ENCODE measurements at places on chromosomes 11 and 22.

GRCh38 chr11:71322861-71323582 lies 70.6 kb upstream of the SHANK2 start:
- H3K4me3 ChIP-seq: no peak overlapping the region
- no peaks in the 10 kb centered on the region for H3K27me3 ChIP-seq
- no peaks in the 10 kb centered on the region for H3K4me1 ChIP-seq
- DNase-seq: no peak

DNA sequence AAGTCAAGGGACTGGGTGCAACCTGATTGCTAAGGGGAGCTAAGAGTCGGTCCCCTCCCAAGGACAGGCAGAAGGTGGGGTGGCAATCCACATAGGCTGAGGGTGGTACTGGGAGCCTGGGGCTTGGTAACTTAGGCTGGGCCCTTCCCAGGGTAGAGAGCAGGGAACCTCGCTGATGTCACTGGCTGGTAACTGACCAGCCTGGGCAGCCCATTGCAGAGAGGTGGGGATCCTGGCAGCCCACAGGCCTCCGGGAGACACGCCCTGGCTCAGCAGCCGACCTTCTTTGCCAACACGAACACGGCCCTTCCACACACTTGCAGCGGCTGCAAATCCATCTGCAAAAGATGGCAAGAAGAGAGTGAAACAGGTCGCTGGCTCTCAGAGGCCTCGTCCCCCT lies 25.4 kb downstream of the A4GALT start:
- no peaks in the 10 kb centered on the region for H3K27me3 ChIP-seq
- peaks cover 66% of the 10 kb centered on the region for H3K4me1 ChIP-seq
- H3K4me3 ChIP-seq: no peak overlapping the region
- H3K36me3 ChIP-seq: no peaks in the 10 kb centered on the region
- DNase-seq: peak; percentile 89
- peak overlapping the region; percentile 98 for H3K27ac ChIP-seq

DNA sequence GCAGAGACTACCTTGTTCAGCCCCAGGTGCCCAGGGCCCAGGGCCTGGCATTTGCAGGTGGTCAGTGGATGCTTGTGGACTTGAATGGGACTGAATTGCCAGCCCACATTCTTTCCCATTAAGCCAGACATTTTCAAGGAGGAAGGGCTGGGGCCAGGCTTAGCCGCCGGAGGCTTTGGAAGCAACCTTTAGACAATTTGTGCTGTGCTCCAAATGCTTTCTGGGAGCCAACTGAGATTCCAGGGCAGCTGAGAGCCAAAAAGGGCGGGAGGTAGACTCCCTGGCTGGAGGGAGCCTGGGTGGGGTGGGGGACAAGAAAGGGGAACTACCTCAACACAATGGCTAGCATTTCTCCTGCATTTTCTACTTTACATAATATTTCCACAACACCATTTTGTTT lies 54.8 kb upstream of the TIMP3 start:
- no peak overlapping the region for H3K4me3 ChIP-seq
- no peaks in the 10 kb centered on the region for H3K27me3 ChIP-seq
- peaks cover 11% of the 10 kb centered on the region for H3K4me1 ChIP-seq

- no peaks in the 10 kb centered on the region for H3K4me1 ChIP-seq
- DNase-seq: no peak
- H3K36me3 ChIP-seq: no peaks in the 10 kb centered on the region
These were observed 1.1 kb upstream of the OR10A5 start for GRCh38 chr11:6844356-6844755.

- no peaks in the 10 kb centered on the region for H3K36me3 ChIP-seq
- H3K4me1 ChIP-seq: no peaks in the 10 kb centered on the region
- no peak for DNase-seq
- no peaks in the 10 kb centered on the region for H3K27me3 ChIP-seq
These were observed 70.2 kb downstream of the DBX1 start for GRCh38 chr11:20089796-20090653.

DNA sequence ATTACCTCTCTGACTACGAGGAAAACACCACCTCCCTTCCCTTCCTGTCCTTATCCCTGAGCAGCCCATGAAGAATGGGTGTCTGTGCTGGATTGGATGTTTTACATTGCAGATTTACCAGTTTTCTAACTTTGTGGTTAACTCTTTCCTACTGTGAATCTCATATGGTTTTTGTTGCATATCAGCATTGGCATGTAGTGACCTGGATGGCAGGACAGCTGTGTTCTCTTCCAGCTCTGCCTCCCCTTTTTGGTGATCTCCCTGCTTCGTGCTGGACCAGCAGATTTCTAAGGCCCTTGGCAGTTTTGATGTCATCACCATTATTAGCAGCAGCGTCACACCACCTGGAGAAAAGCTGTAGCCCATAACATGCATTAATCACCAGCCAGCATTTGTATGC lies 26.7 kb downstream of the OR6Q1 start:
- H3K27me3 ChIP-seq: no peaks in the 10 kb centered on the region
- H3K27ac ChIP-seq: no peak overlapping the region
- DNase-seq: no peak
- H3K4me3 ChIP-seq: no peak overlapping the region
- no peaks in the 10 kb centered on the region for H3K4me1 ChIP-seq
- H3K36me3 ChIP-seq: no peaks in the 10 kb centered on the region

DNA sequence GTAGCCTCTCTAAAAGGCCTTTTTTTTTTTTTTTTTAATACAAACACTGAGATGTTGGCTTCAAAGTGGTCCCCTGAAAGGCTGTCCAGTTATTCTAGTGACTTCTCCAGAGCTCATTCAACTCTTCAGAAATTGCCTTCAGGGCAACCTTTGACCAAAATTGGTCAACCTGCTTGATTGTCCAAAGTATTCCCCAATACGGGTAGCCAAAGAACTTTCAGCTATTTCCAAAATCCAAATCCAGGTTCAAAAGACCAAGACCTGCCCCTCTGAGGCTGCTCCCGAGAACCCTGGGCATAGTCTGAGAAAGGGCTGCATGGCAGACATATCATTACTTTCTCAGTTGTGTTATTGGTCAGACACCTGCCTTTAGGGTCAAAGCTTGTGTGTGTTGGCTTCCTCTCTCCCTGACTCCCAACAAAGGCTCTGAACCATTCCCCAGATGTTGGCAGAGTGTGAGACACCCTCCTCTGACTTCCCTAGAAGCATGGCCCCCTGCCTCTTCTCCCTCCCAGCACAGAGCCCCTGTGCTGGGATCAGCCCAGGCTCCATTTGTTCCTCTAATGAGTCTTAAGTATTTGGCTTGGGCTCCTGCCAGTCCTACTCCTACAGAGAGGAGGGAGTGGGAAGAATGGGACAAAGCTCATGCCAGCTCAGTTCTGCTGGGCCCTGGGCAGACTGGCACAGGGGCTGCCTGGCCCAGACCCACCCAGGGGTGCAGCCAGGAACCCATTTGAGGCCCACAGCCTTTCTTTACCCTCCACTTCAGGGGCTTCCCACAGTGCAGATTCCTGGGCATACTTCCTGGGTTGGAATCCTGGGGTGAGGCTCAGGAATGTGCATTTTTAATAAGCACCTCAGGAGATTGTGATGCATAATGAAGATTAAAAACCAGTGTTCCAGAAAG lies 30.3 kb downstream of the TNKS1BP1 start:
- no peaks in the 10 kb centered on the region for H3K4me1 ChIP-seq
- H3K4me3 ChIP-seq: no peak overlapping the region
- DNase-seq: no peak

DNA sequence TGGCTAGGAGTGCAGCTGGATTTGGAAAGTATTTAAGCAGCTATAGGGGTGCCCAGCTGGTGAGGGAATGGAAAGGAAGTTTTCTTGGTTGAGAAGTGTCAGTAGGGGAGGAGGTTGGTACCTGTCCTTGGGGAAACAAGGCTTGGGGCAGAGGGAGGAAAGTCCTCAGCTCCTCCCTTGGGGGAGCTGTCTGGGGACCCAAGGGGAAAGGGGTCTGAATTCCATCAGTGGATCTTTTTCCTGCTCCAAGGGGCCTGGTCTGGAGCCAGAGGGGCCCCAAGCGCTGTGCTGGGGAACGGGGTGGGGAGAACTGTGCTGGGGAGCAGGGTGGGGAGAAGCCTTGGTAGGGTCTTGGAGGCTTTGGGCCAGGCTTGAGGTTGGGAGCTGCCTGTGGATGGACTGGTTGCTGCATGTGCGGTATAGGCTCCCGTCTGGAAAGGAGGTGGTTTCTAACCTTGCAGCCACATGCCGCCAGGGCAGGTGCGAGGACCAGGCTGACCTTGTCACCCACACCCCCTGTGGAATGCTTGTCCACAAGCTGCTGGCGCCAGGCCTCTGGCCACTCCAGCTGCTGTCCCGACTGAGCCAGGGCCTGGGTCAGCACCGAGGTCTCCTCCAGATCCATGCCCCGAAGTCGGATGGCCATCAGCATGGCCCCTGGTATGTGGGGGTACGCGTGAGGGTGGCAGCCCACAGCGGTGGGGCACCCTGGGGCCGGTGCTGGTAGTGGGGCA lies 963 bp downstream of the TYMP start:
- DNase-seq: no peak
- peak overlapping the region; percentile 79 for H3K27ac ChIP-seq
- H3K4me1 ChIP-seq: peaks cover 20% of the 10 kb centered on the region

DNA sequence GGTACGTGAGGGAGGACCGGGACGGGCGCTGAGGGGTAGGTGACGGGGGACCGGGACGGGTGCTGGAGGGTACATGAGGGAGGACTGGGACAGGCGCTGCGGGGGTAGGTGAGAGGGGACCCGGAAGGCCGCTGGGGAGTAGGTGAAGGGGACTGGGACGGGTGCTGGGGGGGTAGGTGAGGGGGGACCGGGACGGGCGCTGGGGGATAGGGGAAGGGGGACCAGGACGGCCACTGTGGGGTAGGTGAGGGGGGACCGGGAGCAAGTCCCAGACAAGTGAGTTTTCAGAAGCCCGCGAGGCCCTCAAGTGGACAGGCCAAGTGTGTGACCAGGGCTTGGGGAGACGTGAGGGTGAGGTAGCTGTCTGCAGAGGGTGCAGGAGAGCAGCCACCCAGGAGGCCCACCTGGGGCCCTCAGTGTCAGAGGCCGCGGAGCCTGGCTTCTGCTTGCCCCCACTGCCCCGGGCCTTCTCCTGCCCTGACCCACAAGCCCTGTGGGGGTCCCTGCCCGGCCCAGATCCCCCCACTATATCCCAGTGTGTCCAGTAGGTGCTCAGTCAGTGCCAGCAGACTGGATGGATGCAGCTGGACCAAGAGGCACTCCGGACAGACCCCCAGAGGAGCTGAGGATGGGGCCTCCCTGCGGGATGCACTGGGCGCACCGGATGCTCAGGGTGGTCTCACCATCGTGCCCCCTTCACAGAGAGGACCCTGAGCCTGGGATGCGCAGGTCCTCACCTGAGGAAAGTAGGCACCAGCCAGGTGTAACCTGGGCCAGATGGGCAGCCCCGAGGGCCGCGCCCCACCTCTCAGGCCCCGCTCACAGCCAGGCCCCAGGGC lies 44.2 kb upstream of the TH start:
- DNase-seq: no peak
- H3K36me3 ChIP-seq: no peaks in the 10 kb centered on the region
- H3K4me1 ChIP-seq: no peaks in the 10 kb centered on the region
- H3K27ac ChIP-seq: no peak overlapping the region

DNA sequence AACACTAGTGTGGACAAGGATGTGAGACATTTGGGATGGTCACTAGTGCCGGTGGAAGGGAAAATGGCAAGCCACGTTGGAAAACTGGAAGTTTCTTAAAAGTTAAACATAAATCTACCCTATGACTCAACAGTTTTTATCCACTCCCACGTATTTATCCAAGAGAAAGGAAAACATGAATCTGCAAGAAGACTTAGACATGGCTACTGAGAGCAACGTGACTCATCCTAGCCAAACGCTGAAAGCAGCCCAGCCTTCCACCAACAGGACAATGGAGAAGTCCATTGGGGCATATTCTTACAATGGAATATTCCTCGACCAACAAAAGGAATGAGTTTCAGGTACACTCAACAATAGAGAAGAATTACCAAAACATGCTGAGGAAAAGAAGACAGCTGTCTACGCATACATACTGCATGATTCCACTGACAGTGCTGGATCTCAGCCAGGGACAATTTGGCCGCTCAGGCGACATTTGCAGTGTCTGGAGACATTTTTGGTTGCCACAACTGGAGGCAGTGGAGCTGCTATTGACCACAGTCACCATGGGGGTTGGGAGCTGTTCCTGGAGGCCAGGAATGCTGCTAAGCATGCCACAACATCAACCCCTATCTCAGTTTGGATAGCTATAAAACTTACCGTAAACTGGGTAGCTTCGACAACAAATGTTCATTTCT lies 21.2 kb downstream of the SYT13 start:
- H3K36me3 ChIP-seq: no peaks in the 10 kb centered on the region
- no peak overlapping the region for H3K4me3 ChIP-seq
- DNase-seq: no peak
- no peak overlapping the region for H3K27ac ChIP-seq

Measured in gastrocnemius medialis (tissue), 4 donors.